CD4-positive, alpha-beta T cell treated with Interleukin-21 for 1 hour (primary cell): ENCODE measurements at places on chromosomes 16 and 17.

- DNase-seq: peak; percentile 23
Measured at GRCh38 chr16:47574091-47575054, 113.2 kb downstream of the PHKB start.

DNA sequence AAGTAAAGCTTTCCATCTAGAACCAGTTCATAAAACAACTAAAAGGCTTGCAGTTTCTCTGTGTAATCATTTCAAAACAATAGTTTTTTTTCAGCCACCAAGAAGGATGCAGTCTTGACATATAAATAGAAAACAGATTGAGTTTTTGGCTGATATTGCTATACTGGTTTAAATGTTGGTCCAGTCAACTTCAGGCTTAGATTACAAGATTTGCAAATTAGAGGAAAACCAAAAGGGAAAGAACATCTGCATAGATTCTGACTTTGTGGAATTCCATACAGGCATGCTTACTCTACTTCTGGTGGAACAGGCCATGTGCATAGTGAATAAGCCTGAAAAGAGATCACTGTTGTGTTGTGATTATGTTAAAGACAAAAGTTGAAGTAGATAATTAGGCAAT is 150.3 kb downstream of the BCAS3 start:
- no peak for DNase-seq

DNA sequence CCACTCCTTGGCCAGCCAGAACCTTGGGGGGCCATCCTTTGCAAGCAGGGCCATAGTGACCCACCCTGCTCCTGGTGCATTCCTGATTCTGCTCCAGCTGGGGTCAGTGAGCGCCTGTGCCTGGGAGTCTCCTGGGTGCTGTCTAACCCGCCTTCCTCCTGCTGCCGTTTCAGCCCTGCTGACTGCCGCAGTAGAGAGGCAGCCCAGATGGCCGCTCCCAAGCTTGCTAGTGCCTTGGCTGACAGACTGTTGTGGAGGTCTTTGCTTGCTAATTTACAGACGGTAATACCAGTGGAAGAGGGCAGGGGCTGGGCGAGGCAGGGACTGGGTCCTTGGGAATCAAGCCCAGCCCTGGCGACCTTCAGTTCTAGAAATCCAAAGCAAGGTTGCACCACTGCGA is 99.6 kb downstream of the SOCS1 start:
- DNase-seq: no peak

- DNase-seq: no peak
Measured at GRCh38 chr16:27450196-27450549, 48.2 kb downstream of the IL21R start.

GRCh38 chr16:48029768-48030167 is 126.0 kb downstream of the ABCC12 start:
- DNase-seq: no peak

- peak; percentile 54 for DNase-seq
Measured at GRCh38 chr16:82651921-82652601, 25.3 kb downstream of the CDH13 start.

DNA sequence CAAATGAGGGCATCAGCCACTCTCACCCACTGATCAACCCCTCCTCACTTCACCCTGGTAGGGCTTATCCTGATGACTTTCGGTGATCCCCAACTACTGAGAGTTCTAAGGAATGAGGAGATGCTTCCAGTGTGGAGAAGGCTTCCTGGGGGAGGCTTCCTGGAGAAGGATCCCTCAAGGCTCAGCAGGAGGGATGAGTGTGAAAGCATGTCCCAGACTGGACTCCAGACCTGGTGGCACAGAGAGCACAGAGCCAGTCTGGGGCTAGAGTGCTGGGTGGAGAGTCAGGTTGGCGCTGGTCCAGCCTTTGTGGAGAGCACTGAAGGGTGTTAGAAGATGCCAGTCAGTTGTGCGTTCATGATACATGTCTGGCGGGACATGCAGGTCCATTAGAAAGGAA is 53.7 kb downstream of the PLD6 start:
- DNase-seq: no peak

DNA sequence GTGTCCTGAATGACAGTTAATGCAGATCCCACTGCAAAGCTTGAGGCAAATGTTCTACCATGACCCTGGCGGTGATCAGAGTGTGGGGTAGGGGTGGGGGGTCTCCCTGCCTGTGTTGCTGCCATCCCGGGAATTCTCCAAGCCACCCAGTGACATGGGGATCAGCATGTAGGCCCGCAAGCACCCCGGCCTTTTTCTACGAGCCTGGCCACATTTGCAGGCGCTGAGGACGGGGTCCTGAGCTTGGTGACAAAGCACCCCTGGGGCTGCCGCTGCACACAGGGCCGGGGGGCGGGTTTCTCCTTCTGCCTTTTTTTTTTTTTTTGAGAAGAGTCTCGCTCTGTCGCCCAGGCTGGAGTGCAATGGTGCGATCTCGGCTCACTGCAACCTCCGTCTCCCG is 35.8 kb downstream of the SLC7A5 start:
- DNase-seq: no peak

- DNase-seq: peak; percentile 9
Measured at GRCh38 chr17:34981538-34982241, 1.4 kb downstream of the LIG3 start.

- DNase-seq: no peak
Measured at GRCh38 chr16:79843631-79844043, 243.1 kb upstream of the MAF start.

GRCh38 chr16:79265701-79266100 is 334.8 kb downstream of the MAF start:
- no peak for DNase-seq

DNA sequence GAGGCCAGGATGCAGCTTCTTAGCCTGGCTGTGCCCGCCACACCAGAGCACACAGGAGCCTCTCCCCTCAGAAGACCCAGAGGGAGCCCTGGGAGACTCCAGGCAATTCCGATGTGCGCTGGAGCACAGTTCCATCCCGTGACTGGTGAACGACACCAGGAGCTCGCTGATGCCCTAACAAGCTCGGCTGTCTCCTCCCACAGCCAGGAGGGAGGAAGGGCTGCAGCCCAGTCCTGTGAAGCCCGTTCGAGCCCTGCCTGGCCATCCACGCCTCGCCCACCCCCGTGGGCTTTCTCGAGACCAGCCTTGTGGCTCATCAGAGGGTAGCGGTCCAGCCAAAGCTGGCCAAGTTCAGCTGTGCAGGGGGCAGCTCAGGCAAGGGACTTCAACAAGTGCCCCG is 21.8 kb upstream of the RASD1 start:
- no peak for DNase-seq

DNA sequence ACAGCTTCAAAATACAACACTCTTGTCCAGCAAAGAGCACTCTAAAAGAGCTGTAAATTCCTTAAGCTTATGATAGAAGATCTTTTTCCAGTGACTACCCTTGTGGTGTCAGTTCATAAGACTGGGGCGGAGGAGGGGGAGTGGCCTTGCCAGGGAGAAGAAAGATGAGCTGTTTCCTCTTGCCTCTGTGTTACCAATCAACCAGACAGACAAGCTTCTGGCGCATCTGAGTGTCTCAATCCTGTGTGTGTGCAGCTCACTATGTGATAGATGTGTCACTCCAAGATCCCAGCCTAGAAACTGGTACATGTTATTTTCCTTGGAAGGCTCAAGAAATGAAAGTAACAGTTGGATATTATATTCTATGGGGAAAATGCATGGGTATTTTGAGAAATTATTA is 167.4 kb upstream of the CACNG3 start:
- no peak for DNase-seq

- DNase-seq: no peak
Measured at GRCh38 chr16:12920739-12921138, 19.3 kb downstream of the SHISA9 start.

DNA sequence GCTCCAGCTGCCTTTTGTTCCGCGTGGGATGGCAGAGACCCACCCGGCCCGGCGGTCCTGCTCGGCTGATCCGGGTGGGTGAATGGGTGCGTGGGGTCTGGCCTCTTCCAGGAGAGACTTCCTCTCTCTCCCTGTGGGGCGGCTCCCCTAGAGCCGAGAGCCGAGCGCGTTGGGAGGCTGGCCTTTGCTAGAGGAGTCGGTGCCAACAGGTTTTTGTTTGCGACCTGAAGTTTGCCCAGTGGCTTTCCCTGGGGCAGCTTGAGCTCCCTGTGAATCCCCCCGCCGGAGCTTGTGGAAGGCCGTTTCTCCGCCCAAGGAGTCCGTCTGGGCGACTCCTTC is 970 bp downstream of the EPN2 start:
- DNase-seq: peak; percentile 2

DNA sequence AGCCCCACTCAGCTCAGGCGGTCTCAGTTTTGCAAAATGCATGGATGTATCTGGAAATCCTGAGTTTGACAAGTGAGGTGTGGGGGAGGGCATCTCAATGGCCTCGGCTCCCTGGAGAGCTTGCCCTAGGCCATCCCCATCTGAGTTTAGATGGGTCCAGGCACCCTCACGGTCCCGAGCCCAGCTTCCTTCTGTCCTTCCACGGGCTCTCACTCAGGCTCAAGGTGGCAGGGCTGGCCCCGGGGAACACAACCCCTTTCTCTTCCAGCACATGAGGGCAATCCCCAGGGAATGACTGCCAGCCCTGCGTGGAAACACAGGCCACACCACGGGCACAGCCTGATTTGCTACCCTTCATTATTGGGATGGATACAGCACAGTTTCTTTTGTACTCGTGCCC is 58.4 kb downstream of the AMFR start:
- no peak for DNase-seq

DNA sequence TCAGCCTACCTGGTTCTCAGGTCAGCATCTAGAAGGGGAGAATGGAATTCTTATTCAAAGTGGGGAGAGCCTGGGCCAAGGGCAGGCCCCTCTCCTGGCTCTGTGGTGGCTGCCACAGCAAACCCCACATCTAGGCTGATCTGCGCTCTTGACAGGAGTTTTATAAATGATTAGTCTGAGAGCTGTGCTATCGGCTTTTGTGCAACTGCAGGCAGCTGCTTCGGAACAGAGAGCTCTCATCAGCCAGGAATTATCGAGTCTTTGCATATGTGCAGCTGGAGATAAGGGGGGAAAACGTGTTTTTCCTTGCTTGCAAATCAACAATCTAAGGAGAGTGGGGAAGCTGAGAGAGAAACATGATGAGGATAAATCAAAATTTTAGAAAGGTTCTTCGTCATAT is 91.7 kb downstream of the HS3ST3A1 start:
- DNase-seq: no peak

- DNase-seq: no peak
Measured at GRCh38 chr16:65772134-65772732, 594.3 kb upstream of the CDH5 start.

GRCh38 chr17:29252101-29252791 is 5.6 kb downstream of the CRYBA1 start:
- peak; percentile 25 for DNase-seq

- no peak for DNase-seq
Measured at GRCh38 chr17:37131669-37132611, 183.2 kb downstream of the AATF start.

DNA sequence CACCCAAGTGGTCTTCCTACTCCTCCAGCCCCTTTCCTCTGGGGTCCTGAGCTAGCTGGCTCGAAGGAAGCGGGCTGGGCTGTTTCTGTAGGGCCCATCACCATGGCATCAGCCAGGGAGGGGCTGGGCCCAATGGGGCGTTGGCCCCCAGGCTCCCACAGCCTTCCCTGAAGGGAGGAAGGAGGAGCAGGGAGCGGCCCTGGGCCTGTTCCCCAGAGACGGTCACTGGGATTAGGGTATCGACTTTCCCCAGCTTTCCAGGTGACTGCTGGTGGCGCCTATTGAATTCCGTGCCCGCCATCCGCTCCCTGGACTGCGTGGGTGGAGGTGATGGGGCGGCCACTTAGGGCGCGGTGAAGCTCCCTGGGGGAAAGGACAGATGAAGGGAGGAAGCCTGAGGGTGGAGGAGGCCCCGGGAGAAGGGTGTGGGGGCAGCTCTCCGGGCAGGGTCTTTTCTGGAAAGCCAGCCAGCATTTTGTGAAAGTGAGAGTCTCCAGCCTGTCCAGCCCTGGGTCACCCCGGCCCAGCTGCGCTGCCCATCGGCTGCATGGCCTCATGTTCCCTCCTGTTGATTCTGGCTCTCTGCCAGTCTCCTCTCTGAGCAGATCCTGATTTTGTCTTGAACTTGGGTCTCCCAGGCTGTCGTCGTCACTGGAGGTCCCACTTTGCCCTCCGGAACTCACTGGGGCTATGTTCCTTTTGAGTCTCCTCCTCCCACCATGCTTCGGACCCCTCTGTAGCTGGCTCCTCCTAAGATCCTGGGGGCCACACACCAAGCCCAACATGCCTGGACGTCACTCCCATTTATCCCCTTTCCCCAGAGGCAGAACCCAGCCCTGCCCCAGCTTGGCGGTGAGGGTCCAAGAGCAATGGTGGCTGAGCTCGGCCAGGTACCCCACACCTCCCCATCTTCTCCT is 9.8 kb downstream of the NHERF1 start:
- no peak for DNase-seq

- DNase-seq: no peak
Measured at GRCh38 chr17:17767887-17768418, 68.8 kb downstream of the SREBF1 start.

GRCh38 chr16:74748616-74749026 is 26.0 kb downstream of the FA2H start:
- no peak for DNase-seq

- DNase-seq: no peak
Measured at GRCh38 chr16:78249056-78249455, 149.6 kb downstream of the WWOX start.

- DNase-seq: no peak
Measured at GRCh38 chr17:71192039-71192555, 928.7 kb upstream of the SOX9 start.

- DNase-seq: no peak
Measured at GRCh38 chr16:1125471-1125870, 27.4 kb upstream of the CACNA1H start.

DNA sequence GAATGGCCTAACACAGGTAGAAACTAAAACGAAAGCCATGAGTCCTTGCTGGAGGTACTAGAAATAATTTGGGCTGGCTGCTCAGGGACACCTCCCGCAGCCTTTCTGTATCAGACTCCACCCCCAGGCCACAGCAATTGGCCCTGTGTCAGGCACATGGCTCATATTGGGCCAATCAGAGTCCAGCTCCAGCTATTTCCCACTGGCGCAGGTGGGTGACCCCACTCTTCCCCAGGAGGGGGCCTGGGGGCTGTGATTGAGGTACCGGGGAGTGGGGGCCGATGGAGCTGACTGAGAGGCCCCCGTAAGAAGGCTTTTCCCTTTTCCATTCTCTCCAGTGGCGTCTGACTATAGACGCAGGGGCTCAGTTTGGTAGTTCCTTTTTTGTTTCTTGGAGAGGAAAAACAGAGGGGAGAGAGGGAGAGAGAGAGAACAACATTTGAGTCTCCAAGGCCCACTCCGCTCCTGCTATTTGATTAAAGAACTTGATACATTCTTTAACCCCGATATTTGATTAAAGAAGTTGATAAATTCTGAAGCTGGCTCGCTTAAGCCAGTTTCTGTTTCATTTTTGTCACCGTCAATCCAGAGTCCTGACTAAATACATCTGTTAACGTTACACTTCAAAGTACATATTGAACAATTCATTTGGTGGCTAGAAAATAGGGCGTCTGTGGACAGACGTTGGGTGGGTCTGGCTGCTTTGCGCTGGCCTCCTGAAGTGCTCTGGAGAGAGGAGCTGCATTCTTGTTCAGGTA is 26.3 kb downstream of the FOXL1 start:
- DNase-seq: peak; percentile 58
